Activated naive CD4-positive, alpha-beta T cell treated with Interleukin-2 at 50 U/mL for 16 hours (primary cell): ENCODE measurements at places on chromosomes 4 and X.
A peak's percentile ranks its signal among the peaks of the same experiment; 100 is the strongest.

DNA sequence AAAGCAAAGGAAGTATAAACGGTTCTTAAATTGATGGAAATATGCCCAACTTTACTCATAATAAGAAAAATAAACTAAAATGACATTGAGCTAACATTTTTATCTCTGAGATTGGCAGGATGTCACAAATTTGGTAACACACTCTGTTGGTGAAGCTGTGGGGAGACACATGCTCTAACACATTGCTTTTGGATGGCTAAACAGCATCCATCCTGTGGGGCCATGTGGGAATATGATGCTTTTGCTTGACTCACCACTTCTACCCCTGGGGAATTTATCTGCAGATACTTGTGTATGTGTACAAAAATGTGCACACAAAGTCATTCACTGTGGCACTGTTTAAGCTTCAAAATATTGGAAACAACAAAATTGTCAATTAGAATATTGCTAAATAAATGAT, 100.2 kb downstream of the ANAPC4 start:
- DNase-seq: no peak

- DNase-seq: no peak
Observed at GRCh38 chrX:22056235-22056634, 24.1 kb downstream of the PHEX start.

- DNase-seq: no peak
Observed at GRCh38 chrX:86421771-86422170, 273.5 kb downstream of the DACH2 start.

GRCh38 chr4:36187723-36188333, 56.5 kb downstream of the ARAP2 start:
- no peak for DNase-seq

- DNase-seq: peak; percentile 54
Observed at GRCh38 chrX:154436374-154436982, 476 bp upstream of the GDI1 start.

- DNase-seq: no peak
Observed at GRCh38 chr4:29653221-29653620, 1066.9 kb upstream of the PCDH7 start.
